ENCODE measurements at places on chromosomes 13 and 19. TPM values are rescaled to one million over a fixed set of nuclear protein-coding genes. Genes with fewer than 3 reads are reported as not detected.

- DNase-seq = no peak
- H3K36me3 ChIP-seq = no peaks in the 10 kb centered on the region
- H3K27ac ChIP-seq = no peak overlapping the region
- H3K4me3 ChIP-seq = no peak overlapping the region
- H3K27me3 ChIP-seq = no peaks in the 10 kb centered on the region
Measured at GRCh38 chr13:37313372-37313771, 207.9 kb upstream of the CSNK1A1L start.

- H3K36me3 ChIP-seq = no peaks in the 10 kb centered on the region
- H3K27me3 ChIP-seq = no peaks in the 10 kb centered on the region
- no peak overlapping the region for H3K27ac ChIP-seq
- H3K4me1 ChIP-seq = no peaks in the 10 kb centered on the region
- DNase-seq = peak; percentile 39
Measured at GRCh38 chr13:103299079-103299478, 232.9 kb upstream of the SLC10A2 start.

DNA sequence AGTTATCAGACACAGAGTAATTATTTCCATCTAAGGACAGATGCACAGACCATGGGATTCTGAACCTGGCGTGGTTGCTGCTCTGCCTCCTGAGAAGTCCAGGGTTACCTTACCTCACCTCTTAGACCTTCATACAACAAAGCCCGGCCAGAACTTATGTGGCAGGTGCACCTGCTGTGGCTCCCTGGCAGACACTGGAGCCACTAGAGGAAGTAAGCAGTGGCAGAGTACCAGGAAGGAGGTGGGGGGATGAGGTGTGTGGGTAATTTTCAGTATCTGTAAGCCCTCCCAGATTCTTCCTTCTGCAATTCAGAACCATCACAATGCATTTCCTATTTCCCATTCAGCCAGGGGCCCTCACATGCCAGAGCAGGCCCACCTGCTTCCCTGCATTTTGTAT is 106.1 kb upstream of the DOCK9 start:
- peaks cover 4% of the 10 kb centered on the region for H3K4me1 ChIP-seq
- no peak overlapping the region for H3K4me3 ChIP-seq
- no peaks in the 10 kb centered on the region for H3K36me3 ChIP-seq
- H3K27me3 ChIP-seq = peaks cover 49% of the 10 kb centered on the region

GRCh38 chr13:44976949-44977583 is 12.2 kb downstream of the NUFIP1 start:
- H3K36me3 ChIP-seq = peaks cover 14% of the 10 kb centered on the region
- H3K27me3 ChIP-seq = no peaks in the 10 kb centered on the region
- no peak overlapping the region for H3K27ac ChIP-seq
- no peak for DNase-seq
- no peaks in the 10 kb centered on the region for H3K4me1 ChIP-seq

GRCh38 chr13:76976490-76976889 is 15.4 kb upstream of the CLN5 start:
- no peak overlapping the region for H3K27ac ChIP-seq
- H3K4me1 ChIP-seq = no peaks in the 10 kb centered on the region
- H3K36me3 ChIP-seq = no peaks in the 10 kb centered on the region
- no peak for DNase-seq

DNA sequence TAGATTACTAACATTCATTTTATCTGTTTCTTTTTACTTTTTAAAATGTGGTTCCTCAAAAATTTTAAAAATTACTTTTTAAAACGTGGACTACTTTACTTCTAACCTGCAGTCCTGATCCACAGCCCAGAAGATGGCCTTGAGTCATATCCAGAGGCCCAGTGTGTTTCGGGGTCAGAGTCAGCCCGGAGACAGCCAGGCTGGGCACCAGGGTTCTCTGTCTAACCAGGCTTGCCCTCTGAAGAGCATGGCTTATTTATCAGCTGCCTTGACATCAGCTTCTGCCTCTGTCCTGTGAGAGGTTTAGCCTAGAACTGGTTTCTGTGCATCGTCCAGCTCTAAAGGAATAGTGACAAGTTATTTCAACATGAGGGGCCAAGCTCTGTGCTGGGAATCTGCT is 332.0 kb downstream of the FGF9 start:
- H3K27me3 ChIP-seq = no peaks in the 10 kb centered on the region
- H3K4me1 ChIP-seq = peaks cover 5% of the 10 kb centered on the region
- DNase-seq = no peak
- H3K4me3 ChIP-seq = no peak overlapping the region

DNA sequence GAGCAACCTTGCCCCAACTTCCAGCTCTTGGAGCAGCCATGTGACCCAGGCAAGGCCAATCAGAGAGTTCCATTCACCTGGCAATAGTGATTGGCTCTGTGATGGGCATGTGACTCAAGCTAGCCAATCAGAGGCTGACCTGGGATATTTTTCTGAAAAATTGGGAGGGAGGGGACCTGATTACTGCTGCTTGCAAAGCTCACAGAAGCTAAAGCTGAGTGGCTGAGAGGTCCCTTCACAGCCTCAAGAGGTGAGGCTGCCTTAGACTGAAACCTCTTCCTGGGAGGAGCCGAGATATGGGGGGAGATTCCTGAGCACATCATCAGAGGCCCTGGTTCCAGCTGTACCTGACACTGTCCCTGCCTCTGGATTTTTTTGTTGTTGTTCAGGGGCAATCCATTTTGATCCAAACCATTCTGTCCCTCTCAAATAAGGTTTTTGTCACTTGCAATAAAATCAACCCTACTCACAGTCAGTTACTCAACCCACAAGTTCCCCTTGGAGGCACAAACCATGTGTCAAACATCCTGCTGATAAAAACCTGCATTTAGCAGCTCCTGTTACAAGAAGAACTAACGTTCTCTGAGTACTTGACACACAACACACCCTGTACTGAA is 4.8 kb downstream of the CIB3 start:
- H3K36me3 ChIP-seq = no peaks in the 10 kb centered on the region
- H3K4me1 ChIP-seq = no peaks in the 10 kb centered on the region
- H3K27me3 ChIP-seq = no peaks in the 10 kb centered on the region

DNA sequence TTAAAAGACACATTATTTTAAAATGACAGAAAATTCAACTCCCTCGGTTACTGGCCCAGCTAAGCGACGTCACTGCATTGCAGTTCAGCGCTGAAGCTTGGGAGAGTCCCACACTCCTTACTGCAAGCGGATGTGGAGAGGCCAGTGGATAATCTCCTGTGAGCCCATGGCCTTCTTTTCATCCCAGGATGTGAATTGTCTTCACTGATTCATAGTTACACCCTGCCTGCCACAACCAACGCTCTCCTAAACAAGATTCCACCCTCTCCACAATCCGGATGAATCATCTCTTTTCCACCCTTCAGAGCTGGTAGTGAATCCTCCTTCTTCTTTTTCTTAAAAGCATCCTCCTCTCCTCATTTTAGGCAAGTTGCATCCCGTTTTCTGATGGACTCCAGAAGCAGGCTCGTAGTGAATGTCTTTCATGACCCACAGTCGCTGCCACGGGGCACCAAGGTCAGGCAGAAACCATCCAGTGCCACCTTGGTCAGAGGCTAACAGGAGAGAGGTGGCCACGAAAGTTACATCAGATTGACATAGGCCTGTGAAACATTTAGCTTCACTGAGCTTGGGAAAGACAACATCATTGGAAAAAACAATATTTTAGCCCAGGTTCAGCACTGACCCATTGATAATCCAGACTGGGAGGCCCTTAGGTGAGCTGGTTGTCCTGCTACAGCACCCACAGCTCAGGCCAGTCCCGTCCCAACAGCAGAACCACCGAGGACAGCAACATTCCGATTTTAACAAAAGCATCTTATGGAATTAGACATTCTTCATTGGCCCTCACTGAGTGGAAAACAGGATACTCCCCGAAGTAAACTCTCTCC is 2.0 kb downstream of the GJB2 start:
- peaks cover 22% of the 10 kb centered on the region for H3K4me1 ChIP-seq
- no peak overlapping the region for H3K4me3 ChIP-seq
- peaks cover 85% of the 10 kb centered on the region for H3K27me3 ChIP-seq
- no peak for DNase-seq
- no peaks in the 10 kb centered on the region for H3K36me3 ChIP-seq

DNA sequence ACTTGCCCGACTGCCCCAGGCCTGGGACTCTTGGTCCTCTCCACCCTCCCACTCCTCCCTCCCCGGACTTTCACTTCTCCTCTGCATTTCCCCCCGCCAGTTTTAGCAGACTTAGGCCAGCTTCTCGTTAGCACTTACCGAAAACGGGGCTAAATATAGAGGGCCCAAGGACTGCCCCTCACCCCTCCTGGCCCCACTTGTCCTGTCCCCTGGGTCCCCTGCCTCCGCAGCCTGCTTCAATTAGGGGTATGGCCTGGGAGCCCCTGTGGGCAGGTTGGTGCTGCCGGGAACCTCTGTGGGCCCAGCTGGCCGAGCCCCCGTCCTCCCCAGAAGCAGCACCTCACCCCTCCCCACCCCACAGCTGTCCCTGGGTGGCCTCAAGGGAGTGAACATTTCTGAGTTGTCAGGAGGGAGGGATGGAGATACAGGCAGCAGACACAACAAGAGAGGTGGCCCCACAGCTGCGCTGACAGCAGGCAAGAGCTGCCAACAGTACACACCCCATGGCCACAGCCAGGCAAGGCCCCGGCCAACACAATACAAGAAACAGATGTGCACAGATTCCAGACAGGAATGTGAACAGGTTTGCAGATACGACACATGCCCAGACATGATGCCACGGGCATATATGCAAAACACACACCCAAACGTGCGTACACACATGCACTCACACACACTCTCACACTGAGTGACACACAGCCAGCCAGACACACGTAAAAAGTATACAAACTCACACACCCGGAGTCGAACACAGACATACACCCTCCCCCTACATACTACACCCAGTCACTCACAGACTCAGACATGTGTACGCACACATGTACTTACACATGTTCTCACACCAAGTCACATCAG is 2.6 kb downstream of the POU2F2 start:
- H3K4me3 ChIP-seq = no peak overlapping the region
- no peaks in the 10 kb centered on the region for H3K36me3 ChIP-seq
- no peak for DNase-seq
- H3K4me1 ChIP-seq = peaks cover 13% of the 10 kb centered on the region

Gene DOCK9
- total RNA-seq = 16.6 TPM

Gene TEX26
- total RNA-seq = not detected

Gene RDH8
- total RNA-seq = not detected

Gene FCAR
- total RNA-seq = not detected

All from neural progenitor cell (in vitro differentiated cells).